ENCODE measurements at places on chromosomes 2 and 18. TPM values are rescaled to one million over a fixed set of nuclear protein-coding genes. Genes with fewer than 3 reads are reported as not detected.

The TMEM163 gene
- total RNA-seq: not detected

The DLX1 gene
- 0.81 TPM for total RNA-seq

The HOXD13 gene
- not detected for total RNA-seq

The EGR4 gene
- total RNA-seq: 0.22 TPM

The RGPD3 gene
- 0.20 TPM for total RNA-seq

The HOXD11 gene
- not detected for total RNA-seq

The HSPE1 gene
- 95.2 TPM for total RNA-seq

The MAT2A gene
- 348 TPM for total RNA-seq

The ALPI gene
- not detected for total RNA-seq

The DNMT3A gene
- 8.0 TPM for total RNA-seq

DNA sequence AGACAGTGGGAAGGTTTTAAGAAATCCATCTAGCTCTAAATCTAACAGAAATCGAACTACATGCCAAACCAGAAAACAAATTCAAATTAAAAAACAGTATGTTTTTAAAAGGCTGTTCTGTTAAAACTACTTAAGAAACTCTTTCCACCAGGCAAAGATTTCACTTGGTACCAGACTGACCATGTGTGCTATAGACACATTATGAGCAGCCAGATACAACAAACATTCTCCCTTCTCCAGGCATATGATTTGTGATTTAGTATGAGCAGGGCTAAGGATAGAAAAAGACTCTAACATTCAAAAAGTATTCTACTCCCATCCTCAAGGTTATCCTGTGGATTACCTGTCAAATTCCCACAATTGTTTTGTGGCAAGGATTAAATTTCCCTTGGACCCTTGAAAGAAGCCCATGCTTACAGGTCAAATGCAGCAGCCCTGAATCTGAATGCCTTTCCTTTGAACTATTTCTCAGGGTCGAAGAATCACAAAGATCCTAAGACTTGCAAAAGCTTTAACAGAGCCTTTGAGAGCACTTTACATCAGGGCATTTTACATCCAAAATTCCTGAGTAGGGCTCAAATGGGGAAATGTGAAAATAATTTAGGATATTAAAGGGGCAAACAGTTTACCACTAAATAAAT is 42.5 kb upstream of the TTC32 start:
- peaks cover 57% of the 10 kb centered on the region for H3K36me3 ChIP-seq
- no peak overlapping the region for H3K4me3 ChIP-seq
- H3K4me1 ChIP-seq: peaks cover 8% of the 10 kb centered on the region
- no peak for DNase-seq

GRCh38 chr2:165147186-165148045 is 56.4 kb downstream of the SCN3A start:
- no peak overlapping the region for H3K4me3 ChIP-seq
- no peak for DNase-seq
- H3K36me3 ChIP-seq: no peaks in the 10 kb centered on the region
- H3K27ac ChIP-seq: no peak overlapping the region
- H3K27me3 ChIP-seq: peaks cover 68% of the 10 kb centered on the region

DNA sequence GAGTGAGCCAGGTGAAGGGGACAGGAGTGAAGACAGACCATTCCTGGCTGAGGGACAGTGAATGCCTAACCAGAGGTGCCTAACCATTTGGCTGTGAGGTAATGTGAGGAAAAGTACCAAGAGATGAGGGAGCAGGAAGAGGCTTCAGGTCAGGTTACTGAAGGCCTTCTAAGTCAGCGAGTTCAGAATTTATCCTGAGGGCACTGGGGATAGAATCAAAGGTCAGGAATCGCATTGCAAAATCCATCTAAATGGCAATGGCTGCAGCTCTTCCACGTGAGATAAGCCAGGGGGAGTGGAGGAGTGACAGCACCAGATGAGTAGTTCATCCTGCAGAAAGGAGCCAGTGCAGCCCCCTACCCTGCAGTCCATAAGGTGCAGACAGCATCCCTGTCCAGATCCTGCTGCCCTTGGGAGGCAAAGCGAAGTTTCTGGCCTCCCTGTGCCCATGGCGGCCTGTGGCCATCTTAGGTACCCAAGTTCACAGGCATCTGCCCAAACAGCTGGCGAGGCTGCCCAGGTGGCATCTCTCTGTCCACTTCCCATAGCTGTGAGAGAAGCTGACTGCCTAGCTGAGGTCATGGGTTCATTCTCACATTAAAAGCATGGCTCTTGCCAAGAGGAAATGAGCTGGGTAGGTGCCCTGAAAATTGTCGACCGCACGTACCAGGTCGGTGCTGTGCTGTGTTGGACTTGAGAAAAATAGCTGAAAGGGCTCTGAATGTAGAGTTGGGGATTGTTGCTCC is 49.5 kb downstream of the CYP27C1 start:
- H3K27me3 ChIP-seq: no peaks in the 10 kb centered on the region
- peaks cover 5% of the 10 kb centered on the region for H3K36me3 ChIP-seq
- peaks cover 23% of the 10 kb centered on the region for H3K4me1 ChIP-seq
- H3K27ac ChIP-seq: no peak overlapping the region

DNA sequence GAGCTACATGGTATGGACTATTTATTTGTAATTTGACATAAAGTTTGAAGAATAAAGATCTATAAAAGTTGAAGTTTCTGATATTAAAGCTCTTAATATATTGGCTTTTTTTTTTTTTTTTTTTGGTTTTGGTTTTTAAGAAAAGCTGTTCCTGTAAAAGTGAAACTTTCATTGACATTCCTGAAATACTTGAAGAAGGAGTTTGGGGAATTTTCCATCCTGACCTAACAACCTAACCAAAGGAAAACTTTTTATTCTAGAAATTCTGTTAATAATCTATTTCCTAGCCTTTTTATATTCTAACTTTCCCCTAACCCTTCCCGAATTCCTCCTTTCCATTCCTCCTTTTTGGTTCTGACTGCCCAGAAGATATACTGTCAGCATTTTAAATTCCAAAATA is 83.7 kb downstream of the ACSL3 start:
- no peak overlapping the region for H3K27ac ChIP-seq
- no peak for DNase-seq
- H3K4me1 ChIP-seq: peaks cover 7% of the 10 kb centered on the region
- H3K4me3 ChIP-seq: no peak overlapping the region

DNA sequence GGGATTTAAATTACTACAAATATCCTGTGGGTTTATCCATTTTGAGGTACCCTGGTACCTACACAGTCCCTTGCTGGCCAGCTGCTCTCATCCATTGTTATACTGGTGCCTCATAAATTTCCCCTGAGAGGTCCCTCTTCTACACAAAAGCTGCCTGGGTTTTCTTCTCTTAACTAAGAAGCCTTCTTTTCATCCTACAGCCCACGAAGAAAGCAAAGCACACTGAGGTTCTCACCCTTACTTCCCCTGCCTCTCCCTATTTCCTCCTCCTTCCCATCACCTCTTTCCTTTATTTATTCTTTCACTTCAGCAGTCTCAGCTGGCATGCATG is 154.9 kb downstream of the CSRNP3 start:
- DNase-seq: no peak
- H3K27me3 ChIP-seq: no peaks in the 10 kb centered on the region
- H3K36me3 ChIP-seq: no peaks in the 10 kb centered on the region
- H3K27ac ChIP-seq: no peak overlapping the region
- no peak overlapping the region for H3K4me3 ChIP-seq

GRCh38 chr18:76955524-76956170 is 133.3 kb downstream of the ZNF236 start:
- H3K27ac ChIP-seq: no peak overlapping the region
- H3K4me3 ChIP-seq: no peak overlapping the region
- H3K27me3 ChIP-seq: no peaks in the 10 kb centered on the region
- H3K36me3 ChIP-seq: peaks cover 47% of the 10 kb centered on the region
- DNase-seq: no peak

GRCh38 chr2:206273905-206274304 is 558 bp upstream of the ZDBF2 start:
- peak overlapping the region; percentile 89 for H3K27ac ChIP-seq
- H3K4me1 ChIP-seq: no peaks in the 10 kb centered on the region
- no peaks in the 10 kb centered on the region for H3K36me3 ChIP-seq

- no peaks in the 10 kb centered on the region for H3K27me3 ChIP-seq
- H3K4me1 ChIP-seq: peaks cover 28% of the 10 kb centered on the region
- H3K36me3 ChIP-seq: peaks cover 10% of the 10 kb centered on the region
- DNase-seq: no peak
- H3K4me3 ChIP-seq: no peak overlapping the region
Measured at GRCh38 chr2:130377491-130377890, 21.6 kb downstream of the PTPN18 start.

- H3K36me3 ChIP-seq: no peaks in the 10 kb centered on the region
- peaks cover 95% of the 10 kb centered on the region for H3K27me3 ChIP-seq
- H3K4me3 ChIP-seq: no peak overlapping the region
- DNase-seq: no peak
Measured at GRCh38 chr18:37540424-37541138, 25.0 kb downstream of the CELF4 start.

GRCh38 chr2:85933753-85934594 is 45.2 kb upstream of the ST3GAL5 start:
- H3K27me3 ChIP-seq: no peaks in the 10 kb centered on the region
- H3K27ac ChIP-seq: peak overlapping the region; percentile 49
- H3K4me3 ChIP-seq: no peak overlapping the region
- no peaks in the 10 kb centered on the region for H3K36me3 ChIP-seq

- no peak overlapping the region for H3K4me3 ChIP-seq
- no peak for DNase-seq
- H3K4me1 ChIP-seq: no peaks in the 10 kb centered on the region
- no peak overlapping the region for H3K27ac ChIP-seq
- no peaks in the 10 kb centered on the region for H3K27me3 ChIP-seq
- H3K36me3 ChIP-seq: no peaks in the 10 kb centered on the region
Measured at GRCh38 chr2:17355608-17356329, 162.5 kb downstream of the RAD51AP2 start.

DNA sequence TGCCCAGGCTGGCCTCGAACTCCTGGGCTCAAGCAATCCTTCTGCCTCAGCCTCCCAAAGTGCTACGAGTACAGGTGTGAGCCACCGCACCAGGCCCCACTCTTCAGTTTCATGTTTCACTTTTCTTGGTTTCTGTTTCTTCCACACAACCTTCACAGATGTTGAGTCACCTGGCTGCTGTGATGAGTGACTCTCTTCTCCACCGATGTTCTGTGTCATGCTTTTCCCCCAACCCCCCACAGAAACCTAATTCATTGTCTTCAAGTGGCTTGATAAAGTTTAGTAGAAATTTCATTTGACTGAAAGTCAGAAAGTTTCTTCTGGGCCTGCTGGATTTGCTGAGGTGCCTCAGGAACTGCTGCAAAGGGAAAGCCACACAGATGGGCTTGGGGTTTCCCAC is 78.5 kb downstream of the SPHKAP start:
- peaks cover 27% of the 10 kb centered on the region for H3K27me3 ChIP-seq
- DNase-seq: peak; percentile 32
- H3K4me3 ChIP-seq: no peak overlapping the region
- H3K4me1 ChIP-seq: no peaks in the 10 kb centered on the region
- no peaks in the 10 kb centered on the region for H3K36me3 ChIP-seq
- no peak overlapping the region for H3K27ac ChIP-seq

DNA sequence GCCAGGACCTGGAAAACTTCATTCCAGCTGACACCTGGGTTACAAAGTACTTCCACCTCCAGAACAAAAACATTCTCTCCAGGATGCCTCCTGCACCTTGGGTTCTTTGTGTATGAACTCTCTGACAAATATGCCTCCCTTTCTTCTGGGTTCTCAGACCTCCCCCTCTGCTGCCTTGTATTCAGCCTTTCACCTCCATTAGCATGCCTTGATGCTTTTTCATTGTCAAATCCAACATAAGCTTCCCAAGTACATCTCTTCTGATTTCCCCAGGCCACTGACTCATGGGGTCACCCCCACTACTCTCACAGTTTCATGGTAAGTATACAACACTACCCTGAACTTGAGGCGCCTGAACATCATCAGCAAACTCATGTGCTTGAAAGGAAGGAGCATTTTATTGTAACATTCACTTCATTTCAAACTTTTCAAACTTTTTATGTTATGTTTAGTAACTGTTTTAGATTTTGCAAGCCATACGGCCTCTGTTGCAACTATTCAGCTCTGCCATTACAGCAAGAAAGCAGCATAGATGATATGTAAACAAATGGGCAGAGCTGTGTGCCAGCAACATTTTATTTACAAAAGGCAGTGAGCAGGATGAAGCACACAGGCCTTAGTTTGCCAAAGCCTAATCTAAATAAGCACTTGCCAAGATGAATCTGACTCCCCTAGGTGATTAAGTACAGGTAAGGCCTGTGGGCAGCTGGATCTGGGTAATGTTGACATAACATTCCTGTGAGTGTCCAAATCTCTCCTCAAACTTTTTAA is 32.5 kb upstream of the MRPS9 start:
- H3K4me1 ChIP-seq: peaks cover 6% of the 10 kb centered on the region
- DNase-seq: peak; percentile 58
- peak overlapping the region; percentile 17 for H3K27ac ChIP-seq
- H3K4me3 ChIP-seq: no peak overlapping the region
- peaks cover 8% of the 10 kb centered on the region for H3K36me3 ChIP-seq

DNA sequence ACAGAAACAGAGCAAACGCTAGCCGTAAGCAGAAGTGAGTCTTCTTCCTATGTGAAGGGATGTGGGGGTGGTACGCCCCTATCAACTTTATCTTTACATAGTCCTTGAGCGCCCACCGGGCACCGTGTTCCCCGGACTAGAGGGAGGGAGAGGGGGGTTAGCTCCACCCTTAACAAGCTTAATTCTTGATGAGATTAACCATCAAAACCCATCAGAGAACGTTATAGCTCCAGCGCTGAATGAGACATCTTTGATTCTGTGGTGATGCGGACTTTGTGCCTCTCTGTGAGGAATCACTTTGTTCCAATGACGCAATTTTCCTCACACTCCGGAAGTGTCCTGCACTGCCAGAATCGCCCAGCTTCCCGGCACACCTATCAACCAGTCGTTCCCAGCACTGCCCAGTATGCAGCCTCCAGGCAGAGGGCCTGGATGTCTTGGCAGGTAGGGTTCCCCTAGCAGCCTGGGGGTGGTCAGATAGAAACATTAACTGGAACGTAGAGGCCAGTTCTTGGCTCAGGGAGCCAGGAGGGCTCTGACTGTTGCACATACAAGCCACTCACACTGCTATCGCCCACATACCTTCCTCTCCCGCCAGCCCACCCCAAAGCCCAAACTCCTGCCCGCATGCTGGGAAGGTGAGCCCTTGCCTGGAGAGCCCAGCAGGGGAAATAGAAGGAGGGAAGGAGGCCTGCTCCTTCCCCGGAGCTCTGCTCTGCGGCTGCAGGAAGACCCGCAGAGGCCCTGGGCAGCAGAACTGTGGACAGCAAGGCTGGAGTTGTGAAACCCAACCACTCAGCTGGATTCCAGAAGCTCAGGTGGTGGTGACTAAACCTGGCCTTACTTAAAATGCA is 1.9 kb upstream of the ODC1 start:
- H3K27ac ChIP-seq: no peak overlapping the region
- no peaks in the 10 kb centered on the region for H3K27me3 ChIP-seq
- peaks cover 3% of the 10 kb centered on the region for H3K36me3 ChIP-seq
